ENCODE measurements at places on chromosomes 4 and X.

GRCh38 chr4:24801136-24801855 is 5.9 kb downstream of the SOD3 start:
- DNase-seq, result no peak

DNA sequence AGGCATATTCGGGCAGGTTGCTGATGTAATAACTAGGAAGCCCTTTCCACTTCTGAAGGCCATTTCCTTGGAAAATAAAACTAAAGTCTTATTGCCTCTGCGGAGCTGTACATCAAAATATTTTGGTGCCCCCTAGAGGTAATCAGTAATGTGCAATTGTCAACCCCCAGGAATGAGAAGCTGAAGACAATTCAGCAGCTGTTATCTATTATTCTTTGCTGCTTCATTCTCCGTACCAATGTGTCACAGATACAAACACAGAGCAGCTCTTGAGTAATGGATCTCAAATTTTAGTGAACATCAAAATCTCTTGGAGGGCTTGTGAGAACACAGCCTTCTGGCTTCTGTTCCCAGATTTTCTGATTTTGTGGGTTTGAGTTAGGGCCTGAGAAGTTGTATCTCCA is 3.5 kb upstream of the SLIT2 start:
- DNase-seq, result peak; percentile 43

DNA sequence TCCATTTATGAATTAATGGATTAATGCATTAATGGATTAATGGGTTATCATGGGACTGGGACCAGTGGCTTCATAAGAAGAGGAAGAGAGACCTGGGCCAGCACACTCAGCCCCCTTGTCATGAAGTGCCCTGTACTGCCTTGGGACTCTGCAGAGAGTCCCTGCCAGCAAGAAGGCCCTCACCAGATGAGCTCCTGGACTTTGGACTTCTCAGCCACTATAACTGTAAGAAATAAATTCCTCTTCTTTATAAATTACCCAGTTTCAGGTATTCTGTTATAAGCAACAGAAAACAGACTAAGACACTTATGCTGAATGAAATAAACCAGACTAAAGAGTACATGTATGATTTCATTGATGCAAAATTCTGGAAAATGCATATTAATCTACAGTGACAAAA is 119.4 kb upstream of the MSX1 start:
- DNase-seq, result no peak

- DNase-seq, result no peak
These were observed 80.7 kb upstream of the PLAC8 start for GRCh38 chr4:83195269-83195668.

GRCh38 chrX:102958794-102959193 is 21.7 kb downstream of the RAB40AL start:
- peak; percentile 10 for DNase-seq

GRCh38 chr4:61200916-61201526 is 895 bp downstream of the ADGRL3 start:
- DNase-seq, result no peak

All from MM.1S (cell line).